ENCODE measurements at places on chromosomes 5 and 9.
A peak's percentile ranks its signal among the peaks of the same experiment; 100 is the strongest.

DNA sequence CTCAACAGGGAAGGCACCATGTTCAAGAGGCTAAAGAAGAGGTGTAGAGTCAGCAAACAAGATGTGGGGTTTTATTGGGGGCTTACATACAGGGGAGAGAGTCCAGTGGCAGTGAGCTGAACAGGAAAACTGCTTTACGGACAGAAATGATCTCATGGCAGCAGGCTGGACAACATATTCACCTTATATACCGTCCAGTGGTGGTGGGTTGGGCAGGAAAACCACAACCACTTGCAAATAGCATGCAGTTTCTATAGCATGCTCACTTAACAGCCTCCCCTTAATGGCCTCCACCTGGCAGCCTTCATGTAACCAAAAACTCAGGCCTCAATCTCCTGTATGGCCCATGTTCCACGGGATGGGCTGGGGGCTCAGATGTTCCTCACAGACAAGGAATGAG, 5.4 kb downstream of the TNFSF8 start:
- DNase-seq, result no peak

- DNase-seq, result no peak
These were observed 128.9 kb upstream of the RAPGEF1 start for GRCh38 chr9:131868766-131869165.

- DNase-seq, result no peak
These were observed 24.6 kb downstream of the MEF2C start for GRCh38 chr5:88858392-88858791.

DNA sequence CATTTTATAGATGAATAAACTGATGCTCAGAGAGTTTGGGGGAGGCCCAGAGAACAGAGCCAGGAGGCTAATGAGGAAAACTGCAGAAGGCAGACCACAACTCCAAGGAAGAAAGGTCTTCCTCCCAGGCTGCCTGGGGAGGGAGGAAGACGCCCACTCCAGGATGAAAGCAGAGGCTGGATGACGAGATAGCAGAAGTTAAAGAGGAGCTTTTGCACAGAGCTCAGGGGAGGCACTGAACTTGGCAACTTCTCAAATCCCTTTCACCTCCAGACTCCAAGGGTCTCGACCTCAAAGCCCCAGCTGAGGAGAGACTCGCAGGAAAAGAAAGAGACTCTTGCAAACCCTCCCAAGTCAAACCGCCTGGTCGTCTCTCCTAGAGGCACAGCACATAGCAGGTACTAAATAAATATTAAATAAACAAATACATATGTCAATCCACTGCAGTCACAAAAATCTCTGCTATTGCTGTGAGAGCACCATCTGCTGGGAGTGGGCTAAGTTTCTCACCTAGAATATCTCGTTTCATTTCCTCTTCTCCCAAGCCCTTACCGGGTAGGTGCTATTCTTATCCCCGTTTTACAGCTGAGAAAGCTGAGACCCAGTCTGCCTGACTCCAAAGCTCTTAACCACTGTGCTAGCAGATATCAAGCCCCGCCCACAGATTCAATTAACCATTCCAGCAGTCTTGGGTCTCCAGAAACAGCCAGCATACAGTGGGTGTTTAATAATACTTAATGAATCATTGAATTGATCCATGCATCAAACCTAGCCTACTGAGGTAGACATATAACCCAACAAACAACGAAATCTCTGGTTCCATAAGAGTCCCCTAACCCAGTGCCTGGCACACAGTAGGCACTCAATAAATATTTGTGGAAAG, 97.8 kb upstream of the HAND1 start:
- DNase-seq, result no peak

- no peak for DNase-seq
These were observed 216.1 kb downstream of the NFIB start for GRCh38 chr9:14097666-14098415.

DNA sequence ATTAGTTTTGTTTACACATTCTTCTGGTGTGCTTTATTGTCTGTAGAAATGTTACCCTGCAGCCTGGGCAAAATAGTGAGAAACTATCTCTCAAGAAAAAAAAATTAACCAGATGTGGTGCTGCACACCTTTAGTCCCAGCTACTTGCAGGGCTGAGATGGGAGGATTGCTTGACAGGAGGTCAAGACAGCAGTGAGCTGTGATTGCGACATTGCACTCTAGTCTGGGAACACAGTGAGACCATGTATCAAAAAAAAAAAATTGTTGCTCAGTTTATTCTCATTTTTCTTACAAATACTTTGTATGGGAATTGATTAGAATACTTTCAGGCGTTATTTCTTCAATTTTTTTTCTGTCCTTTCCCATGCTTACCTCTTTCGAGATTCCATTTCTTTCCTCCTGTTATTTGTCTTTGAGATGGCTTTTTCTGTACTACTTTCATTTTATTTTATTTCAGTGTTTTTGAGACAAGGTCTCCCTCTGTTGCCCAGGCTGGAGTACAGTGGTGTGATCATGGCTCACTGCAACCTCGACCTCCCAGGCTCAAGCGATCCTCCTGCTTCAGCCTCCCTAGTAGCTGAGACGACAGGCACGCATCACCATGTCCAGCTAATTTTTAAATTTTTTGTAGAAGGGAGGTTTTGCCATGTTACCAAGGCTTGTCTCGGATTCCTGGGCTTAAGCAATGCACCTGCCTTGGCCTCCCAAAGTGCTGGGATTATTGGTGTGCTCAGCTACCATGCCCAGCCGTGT, 24.9 kb downstream of the TENT2 start:
- DNase-seq, result no peak

- no peak for DNase-seq
These were observed 8.5 kb downstream of the AMBP start for GRCh38 chr9:114069476-114070187.

GRCh38 chr5:142278627-142279026, 46.2 kb downstream of the SPRY4 start:
- DNase-seq, result no peak

DNA sequence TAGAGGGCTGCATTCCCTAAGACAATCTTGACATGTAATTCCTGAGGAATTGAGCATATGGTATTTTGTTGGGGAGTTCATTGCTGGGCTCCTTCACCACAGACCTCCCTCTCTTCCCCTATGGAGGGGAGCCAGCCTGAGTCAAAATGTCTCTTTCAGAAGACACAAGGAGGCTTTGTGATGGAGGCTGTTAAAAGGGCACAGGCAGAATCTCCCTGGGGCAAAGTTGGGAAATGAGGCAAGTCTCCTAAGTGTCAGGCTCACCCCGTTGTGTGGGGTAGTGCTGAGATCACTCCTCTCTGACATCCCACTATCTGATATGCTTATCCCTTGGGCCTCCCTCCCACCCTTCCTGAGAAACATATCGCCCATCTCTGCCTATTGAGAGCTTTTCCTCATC, 30.6 kb downstream of the GFRA3 start:
- DNase-seq, result no peak

DNA sequence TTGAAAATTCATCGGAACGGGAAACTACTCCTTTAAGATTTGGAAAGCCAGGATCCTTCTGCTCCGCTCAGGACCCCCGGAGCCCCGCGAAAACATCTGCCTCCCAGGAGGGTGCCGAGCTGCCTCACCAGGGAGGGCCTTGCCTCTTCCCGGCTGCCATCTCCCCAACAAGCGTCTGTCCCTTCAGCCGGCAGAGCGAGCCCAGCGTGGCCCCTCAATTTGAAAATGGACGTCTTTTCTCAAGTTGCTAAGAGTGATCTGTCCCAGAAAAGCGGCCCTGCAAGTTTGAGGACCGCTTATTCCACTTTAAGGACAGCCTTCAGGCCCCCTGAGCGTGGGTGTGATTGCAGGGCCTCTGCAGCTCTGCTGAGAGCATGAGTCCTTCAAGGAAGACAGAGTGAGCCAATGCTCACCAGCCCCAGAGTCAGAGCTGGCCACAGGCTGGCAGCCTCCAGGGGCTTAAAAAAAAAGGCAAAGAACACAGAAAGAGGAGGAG, 101.3 kb downstream of the PHF2 start:
- no peak for DNase-seq

- no peak for DNase-seq
These were observed 245.9 kb downstream of the SAXO1 start for GRCh38 chr9:18786911-18787650.

DNA sequence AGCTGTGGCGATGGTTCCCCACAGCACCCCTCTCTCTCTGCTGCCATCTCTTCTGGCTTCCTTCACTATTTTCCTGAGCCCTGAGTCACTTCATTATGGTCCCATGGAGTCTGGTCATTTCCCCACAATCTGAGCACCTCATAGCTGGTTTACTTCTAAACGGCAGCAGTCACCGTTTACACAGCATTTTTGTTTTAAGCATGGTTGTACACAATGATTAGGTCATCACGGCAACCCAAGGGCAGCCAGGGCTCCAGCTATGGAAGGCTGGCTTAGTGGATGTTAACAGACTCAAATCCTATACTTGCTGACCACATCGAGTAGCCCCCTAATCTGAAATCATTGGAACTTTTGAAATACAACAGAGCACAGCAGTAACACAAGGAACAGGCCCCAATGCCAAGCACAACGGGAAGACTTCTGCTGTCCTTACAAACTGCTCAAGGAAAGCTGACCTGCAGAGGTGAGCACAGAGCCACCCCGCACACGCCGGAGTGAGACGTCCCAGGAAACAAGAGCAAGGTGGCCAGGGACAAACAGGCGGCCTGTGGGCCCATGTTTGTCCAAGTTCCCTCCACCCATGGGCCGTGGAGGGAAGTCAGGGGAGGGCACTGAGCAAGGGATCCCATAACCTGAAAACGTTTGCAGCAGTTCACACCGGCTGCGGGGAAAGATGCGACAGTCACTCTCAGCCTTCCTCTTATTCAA, 22.9 kb downstream of the CAMSAP1 start:
- DNase-seq, result no peak

DNA sequence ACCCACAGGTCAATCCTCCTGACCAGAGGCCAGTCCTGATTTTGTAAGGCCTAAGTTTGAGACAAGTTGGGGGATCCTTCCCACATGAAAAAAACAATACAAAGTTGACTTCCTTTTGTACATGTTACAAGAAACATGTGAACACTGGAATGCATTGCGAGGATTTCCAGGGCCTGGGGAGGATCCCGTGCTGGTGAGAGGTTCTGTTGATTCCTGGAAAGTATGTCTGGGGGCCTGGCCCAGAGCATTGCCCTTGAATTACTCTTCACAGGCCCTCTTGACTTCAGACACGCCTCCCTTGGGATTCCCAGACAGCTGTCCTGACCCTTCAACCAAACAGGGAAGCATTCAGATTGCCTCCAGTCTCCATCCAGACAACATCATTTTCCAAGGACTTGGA, 234.2 kb upstream of the IRX2 start:
- no peak for DNase-seq

GRCh38 chr9:3775968-3776367, 250.2 kb upstream of the RFX3 start:
- no peak for DNase-seq

DNA sequence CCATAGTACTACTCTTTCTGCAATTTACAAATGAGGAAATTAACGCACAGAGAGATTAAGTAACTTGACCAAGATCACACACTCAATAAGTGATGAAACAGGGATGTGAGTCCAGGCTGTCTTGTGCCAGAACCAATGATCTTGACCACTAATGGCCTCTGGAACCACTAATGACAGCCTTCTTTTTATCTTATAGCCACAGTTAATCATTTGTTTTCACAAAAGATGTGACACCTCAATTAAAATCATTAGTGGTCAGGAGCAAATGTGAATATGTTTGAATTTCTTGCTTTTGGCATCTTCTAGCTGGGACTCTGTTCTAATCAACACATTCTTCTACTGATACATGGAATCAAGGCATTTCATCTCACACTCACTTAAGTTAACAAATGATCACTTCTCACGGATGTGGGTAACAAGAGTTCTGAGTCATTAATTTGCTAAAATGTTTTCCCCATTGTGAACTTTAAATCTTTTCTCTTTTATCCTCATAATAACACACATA, 102.7 kb upstream of the CD180 start:
- no peak for DNase-seq

DNA sequence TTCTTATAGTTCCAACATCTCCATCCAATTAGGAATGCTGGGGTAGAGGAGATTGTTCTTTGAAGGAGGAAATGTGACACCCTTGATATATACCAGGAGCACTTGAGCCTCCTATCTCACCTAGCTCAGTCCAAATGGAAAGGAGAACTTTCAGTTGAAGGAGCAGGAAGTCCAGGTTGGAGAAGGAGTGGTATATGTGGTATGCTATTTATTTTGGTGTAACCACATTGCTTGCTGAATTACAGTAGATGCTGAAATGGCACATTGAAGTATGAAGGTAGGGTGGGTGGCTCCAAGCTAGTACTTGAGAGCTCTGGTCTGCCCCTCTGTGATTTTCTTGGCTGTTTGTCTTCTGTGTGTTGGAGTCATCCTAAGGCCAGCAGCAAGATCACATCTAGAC, 6.1 kb downstream of the CSNK1G3 start:
- no peak for DNase-seq

- no peak for DNase-seq
These were observed 332.0 kb downstream of the MLLT3 start for GRCh38 chr9:20290257-20290656.

GRCh38 chr9:123359546-123359945, 3.5 kb downstream of the CRB2 start:
- DNase-seq, result no peak

GRCh38 chr5:39164529-39165402, 54.6 kb downstream of the FYB1 start:
- DNase-seq, result no peak

GRCh38 chr5:159262859-159263568, at the start of gene UBLCP1:
TSS of gene UBLCP1 (plus strand) at chr5:159263290. CDS start at chr5:159268916, 5,626 bp downstream.
- DNase-seq, result peak; percentile 95
